ENCODE measurements at places on chromosomes 3 and 15.

DNA sequence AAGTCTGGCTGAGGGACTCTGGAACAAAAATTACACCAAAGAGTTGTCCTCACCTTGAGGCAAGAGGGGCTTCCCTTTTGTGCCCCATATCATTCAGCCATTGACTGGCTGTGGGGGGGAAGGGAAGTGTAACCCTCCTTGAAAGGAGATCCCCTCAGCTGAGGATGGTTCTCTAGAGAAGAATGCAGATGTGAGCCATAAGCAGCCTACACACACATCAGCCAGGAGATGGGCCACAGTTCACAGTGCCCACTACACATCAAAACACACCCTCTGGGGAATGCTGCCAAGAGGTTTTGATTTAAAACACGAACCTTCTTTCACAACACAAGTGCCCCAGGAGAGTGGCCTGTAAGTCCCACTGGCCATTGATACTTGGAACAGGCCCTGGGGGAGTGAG, 231.2 kb upstream of the CTDSPL start:
- no peak for DNase-seq

GRCh38 chr3:23341147-23341838, 138.2 kb downstream of the UBE2E2 start:
- DNase-seq: no peak

DNA sequence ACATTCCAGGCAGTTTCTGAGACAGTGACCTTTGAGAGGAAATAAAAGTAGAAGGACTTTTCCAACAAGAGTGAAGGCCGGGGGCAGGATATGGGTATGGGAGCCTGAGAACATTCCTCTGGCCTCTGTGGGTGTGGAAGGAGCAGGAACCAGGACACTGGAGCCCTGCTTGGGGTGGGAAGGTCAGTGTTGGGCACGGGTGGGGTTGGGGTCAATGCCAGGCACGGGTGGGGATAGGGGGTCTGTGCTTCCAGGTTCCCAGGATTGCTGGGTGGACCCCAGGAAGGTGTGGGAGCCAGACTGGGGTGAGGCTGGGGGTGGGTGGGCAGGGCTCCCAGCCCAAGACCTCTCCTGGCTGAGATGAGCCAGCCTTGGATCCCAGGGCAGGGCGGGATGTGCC, 163.5 kb downstream of the NSMCE3 start:
- no peak for DNase-seq

- no peak for DNase-seq
Measured at GRCh38 chr3:36312351-36312750, 68.0 kb upstream of the STAC start.

GRCh38 chr15:39327005-39327730, 253.7 kb upstream of the THBS1 start:
- no peak for DNase-seq

GRCh38 chr3:185677146-185677829, 91.2 kb downstream of the SENP2 start:
- DNase-seq: peak; percentile 67

DNA sequence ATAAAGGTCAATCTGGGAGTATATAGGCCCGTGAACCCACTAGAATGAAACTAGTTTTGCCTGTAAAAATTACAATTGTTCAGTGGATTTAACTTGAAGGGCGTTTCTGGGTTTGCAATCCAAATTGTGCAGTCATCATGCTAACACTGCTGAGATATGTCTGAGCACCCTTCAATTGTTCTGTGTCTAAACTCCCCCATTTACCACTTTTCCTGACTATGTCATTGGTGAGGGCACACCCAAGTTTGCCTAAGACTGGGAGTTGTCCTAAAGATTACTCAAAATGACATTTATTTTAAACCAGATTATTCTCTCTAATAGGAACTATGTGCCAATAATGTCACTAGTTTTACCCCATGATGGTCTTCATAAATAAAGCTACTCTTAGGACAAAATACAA, 54.6 kb downstream of the EMC4 start:
- DNase-seq: no peak

DNA sequence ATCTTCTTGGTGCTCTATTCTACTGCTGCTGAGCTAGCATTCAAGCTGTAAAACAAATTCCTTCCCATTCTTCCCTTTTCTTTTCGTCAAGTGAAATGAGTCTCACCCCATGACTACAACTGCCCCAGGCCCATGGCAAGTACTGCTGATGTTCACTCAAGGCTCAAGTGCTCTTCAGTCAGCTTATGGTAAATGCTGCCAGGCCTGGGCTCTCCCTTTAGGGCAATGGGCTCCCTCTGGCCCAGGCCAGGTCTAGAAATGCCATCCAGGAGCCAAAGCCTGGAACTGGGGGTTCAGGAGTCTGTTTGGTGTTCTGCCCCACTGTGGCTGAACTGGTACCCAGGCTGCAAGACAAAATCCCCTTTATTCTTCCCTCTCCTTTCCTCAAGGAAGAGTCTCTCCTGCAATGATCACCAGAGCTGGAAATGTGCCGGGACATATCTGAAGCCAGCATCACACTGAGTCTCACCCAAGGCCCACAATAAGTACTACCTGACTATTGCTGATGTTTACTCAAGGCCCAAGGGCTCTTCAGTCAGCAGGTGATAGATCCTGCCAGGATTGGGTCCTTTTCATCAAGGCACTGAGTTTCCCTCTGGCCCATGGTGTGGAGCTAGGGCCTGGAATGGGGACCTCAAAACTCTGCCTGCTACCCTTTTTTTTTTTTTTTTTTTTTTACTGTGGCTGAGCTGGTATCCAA, 205.0 kb upstream of the STAC start:
- no peak for DNase-seq

GRCh38 chr15:39887832-39888231, 32.2 kb downstream of the GPR176 start:
- DNase-seq: no peak

- DNase-seq: peak; percentile 8
Measured at GRCh38 chr15:40770147-40770721, 454 bp downstream of the C15orf62 start.

GRCh38 chr15:28107111-28107903, 8.2 kb upstream of the OCA2 start:
- no peak for DNase-seq

DNA sequence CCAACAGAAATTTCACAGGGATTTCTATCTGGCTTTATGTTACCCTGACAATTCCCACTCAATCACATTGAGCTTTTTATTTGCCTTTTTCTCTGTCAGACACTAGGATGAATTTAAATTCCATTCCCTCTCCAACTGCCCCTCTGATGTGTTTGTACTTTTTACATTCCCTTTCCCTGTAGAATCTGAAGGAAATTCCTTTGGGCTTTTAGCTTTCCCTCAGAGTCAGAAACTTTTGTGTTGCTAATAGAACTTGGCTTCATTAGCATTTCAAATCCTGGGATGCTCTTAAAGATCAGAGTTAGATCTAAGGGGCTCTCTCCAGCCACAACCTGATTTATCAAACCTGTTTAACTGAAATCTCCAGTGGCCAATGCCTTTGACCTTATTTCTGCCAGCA, 7.9 kb upstream of the RARB start:
- DNase-seq: no peak

DNA sequence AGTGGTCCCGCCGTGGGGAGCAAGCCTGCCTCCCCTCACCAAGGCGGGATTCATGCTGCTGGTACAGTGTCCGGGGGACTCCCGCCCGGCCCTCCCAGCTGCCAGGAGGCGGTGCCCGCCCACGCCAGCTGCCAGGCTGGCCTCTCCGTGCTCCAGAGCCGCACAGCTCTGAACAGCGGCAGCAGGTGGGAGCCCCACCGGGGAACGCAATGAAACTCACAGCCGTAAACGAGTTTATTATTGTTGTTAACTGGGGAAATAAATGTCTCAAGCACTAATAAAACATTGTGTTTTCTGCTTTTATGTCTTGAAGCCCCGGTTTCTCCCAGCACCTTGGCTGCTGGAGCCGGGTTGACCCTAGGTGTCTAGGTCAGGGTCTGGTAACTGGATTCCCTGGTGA, 317.7 kb upstream of the TLE3 start:
- peak; percentile 78 for DNase-seq

GRCh38 chr3:158773845-158774830, 27.7 kb upstream of the MFSD1 start:
- no peak for DNase-seq

DNA sequence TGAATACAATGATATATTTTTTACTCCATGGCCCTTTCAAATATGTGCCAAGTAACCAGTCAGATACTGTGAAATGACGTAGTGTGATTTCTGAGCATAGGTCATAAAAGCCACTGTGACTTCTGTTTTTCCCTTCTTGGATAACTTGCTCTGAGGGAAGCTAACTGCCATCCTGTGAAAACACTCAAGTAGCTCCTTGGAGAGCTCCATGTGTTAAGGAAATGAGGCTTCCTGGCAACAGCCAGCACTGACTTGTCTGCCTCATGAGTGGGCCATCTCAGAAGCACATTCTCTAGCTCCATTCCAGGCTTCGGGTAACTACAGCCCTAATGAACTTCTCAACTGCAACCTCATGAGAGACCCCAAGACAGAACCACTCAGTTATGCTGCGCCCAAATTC, 9.5 kb upstream of the CCDC80 start:
- DNase-seq: no peak

DNA sequence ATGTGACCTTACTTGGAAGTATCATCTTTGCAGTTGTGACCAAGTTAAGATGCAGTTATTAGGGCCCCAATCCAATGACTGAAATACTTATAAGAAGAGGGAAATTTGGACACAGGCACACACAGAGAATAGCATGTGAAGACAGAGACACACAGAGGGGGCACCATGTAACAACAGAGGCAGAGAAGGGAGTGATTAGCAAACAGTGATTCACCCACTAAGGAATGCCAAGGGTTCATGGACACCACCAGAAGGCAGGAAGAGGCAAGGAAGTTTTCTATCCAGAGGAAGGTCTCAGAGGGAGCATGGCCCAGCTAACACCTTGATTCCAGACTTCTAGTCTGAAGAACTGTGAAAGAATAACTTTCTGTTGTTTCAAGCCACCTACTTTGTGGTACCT, 25.0 kb downstream of the SIDT1 start:
- no peak for DNase-seq

GRCh38 chr3:179949412-179949811, 87.3 kb downstream of the PEX5L start:
- DNase-seq: peak; percentile 98

DNA sequence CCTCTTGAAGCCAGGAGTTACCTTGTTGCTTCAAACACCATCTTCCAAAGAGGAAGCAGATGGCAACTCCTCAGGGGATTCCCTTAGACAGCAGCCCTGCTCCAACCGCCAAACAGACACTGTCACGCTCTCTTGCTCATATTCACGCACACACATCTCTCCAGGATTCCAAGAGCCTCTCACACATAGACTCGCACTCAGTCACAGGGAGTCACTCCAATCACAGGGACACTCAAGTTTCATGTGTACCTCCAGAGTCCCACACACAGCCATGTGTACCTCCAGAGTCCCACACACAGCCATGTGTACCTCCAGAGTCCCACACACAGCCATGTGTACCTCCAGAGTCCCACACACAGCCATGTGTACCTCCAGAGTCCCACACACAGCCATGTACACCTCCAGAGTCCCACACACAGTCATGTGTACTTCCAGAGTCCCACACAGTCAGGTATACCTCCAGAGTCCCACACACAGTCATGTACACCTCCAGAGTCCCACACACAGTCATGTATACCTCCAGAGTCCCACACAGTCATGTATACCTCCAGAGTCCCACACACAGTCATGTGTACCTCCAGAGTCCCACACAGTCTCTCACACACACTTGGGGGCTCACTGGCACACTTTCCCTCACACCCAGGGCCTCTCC, 6.1 kb downstream of the VWA5B2 start:
- DNase-seq: no peak

DNA sequence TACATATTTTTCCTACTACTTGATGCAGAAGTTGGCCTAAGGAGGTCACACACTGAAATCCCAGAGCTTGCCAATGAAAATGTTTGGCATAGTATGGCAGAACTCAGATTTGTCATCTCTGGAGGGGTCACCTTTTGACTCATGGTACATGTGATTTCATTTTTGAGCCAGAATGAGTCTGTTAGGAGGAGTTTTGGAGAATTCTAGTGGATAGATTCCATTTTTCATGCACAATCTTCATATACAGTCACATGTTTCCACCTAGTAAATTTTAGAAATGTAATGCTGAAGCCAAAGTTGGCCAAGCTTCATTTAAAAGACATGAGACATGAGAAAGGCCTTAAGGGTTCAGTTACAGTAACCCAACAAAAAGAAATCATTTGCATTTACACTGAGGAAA, 97.8 kb upstream of the IGSF10 start:
- no peak for DNase-seq

DNA sequence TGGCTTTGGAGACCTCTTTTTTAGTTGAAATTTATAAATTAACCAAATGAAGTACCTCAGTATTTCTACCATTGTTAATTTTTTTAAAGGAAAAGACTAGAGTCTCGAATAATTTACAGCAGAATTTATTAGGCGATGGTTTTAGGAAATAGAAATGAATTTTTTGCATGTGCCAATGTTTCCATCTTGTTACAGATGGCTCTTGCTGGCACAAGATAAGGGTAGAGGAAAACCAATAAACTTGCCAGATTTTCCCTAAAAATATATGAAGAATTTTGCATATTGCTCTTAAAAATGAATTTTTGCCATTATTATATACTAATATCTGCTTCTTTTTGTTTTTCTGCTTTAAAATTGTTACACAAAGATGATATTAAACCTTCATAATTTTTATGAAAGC, 380.7 kb downstream of the NLGN1 start:
- DNase-seq: no peak

DNA sequence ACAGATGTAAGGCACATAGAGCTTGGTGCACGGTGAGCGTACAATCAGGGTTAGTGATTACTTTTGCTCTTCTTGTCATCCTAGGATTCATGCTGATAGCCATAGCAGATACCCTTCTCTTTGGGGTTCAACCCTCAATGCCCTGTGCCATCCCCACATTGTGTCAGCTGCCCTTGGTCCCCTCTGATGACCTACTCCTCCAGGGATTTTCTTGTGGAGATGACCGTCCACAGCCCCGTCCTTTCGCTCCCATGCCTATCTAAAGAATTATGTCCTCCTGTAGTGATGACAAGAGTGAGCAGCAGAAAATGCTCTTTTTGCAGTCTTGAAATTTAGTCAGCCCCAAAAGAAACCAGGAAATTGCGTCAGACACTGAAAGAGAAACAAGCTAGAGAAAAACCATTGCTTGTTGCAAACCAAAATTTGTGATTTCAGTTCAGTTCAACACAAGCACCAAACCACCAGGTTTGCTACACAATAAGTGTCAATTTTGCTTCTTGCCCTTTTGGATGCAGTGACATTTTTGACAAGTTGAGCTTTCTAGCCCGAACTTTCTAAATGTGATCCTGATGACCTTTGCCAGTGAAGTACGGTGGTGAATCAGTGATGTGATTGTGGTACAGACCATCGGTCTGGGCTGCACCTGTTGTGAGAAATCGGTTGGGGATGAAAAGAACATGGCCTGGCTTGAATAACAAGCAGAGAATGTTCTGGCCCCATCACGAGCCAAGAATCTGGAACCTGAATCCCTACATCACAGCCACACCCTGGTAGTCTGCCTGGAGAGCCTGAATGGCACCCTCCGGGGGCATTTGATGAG, 41.3 kb downstream of the CMTM7 start:
- DNase-seq: no peak

Measured in NCI-H1105 (cell line).